ENCODE measurements at places on chromosomes 13 and 19.
A peak's percentile ranks its signal among the peaks of the same experiment; 100 is the strongest.

DNA sequence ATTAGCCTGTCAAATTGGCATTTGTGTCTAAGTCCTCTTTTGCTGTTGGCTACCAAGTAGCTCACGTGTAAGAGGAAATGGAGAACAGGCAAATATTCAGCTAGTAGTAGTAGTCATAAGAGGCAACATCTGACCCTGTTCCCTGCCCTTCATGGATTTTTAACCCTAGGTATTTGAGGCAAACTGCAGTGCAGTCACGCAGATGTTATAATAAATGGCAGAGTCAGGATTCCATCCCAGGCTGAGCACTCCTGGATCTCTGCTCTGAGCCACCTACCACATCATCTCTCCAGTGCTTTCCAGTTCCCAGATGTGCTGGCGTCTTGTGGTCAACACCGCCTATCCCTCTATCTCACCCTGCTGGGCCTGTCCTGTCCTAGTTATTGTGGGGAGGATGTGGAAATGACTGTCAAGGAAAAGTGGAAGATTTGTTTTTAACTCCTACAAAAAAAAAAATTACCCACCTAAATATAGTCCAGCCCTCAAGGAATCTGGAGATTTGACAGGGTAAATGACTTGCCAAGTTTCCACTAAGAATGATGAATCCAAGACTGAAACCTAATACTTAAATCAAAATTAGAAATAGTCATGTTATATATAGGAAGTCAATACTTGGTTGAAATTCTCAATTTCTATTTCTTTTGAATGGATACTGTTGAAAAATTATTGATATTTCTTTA, 322.9 kb downstream of the GPC6 start:
- no peak for DNase-seq

- peak; percentile 84 for DNase-seq
Measured at GRCh38 chr13:41458761-41459431, 1.5 kb downstream of the RGCC start.

DNA sequence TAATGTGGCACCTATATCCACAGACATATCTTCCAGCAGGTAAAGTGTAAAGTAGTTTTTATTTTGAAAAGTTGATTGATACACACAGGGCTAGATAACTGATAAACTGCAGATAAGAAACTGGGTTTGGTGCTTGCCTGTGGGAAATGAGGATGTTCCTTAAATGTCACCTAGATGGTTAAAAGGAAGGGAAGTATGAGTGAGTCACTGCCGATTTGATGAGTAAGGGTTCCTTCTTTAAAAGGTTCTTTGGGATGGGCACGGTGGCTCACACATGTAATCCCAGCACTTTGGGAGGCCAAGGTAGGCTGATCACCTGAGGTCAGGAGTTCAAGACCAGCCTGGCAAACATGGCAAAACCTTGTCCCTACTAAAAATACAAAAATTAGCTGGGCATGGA, 73.8 kb upstream of the FRY start:
- DNase-seq = no peak

- no peak for DNase-seq
Measured at GRCh38 chr13:109751477-109751876, 34.9 kb downstream of the IRS2 start.

GRCh38 chr19:1864480-1865171, 1.2 kb upstream of the KLF16 start:
- peak; percentile 53 for DNase-seq

- DNase-seq = peak; percentile 93
Measured at GRCh38 chr13:51614350-51614786, 30.1 kb downstream of the WDFY2 start.

DNA sequence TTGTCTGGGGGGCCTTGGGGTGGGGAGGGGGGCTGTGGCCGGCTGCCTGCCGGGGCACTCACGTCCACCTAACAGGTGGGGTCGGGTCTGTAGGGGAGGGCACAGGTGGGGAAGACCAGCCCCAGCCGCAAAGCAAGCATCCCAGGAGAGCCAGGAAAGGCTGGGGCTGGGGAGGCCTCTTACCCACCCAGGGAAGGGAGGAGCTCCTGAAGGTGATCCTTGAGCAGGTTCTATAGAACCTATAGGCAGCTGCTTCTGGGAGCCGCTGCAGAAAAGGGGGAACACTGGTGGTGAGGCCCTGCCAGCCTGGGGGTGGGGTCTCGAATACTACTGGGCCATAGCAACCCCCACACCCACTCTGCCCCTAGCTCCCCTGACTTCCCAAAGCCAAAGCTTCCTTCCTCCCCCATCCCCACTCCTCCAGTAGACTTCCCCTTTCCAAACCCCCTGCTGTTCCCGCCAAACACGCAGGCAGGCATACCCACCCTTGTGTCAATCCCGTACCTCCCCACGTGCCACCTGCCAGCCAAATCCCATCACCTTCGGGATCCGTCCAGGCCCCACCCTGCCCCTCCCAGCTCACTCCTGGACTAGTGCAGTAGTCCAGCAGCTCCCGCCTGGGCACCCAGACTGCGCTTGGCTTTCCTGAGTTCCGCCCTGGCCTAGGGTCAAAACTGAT, 5.6 kb downstream of the KLF16 start:
- DNase-seq = no peak

Measured in AML-193 (cell line).